ENCODE measurements at places on chromosomes 5 and 9.
A peak's percentile ranks its signal among the peaks of the same experiment; 100 is the strongest.

DNA sequence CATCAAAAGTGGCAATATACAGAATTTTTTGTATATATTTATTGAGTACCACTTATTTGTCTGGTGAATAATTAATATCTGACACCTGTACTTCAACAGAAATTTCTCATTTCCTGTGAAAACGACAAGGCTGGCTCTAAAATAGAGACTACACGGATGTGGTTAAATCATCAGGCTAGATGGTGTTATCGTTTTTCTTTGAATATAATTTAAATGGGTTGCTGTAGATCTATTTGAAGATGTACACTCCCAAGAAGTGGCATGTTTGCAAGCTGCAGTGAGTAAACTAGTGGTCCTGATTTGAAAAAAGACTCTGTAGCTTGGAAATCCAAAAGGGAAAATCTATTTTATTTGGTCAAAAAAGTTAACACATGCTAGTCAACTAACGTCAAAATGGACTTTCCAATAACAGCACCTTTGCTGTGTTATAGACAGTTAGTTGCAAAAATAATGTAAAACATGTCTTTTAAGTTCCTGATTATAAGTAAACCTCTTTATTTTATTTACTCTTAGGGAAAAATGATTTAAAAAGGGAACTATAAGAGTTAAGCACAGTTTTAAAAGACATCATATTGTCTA is 13.8 kb downstream of the ST8SIA4 start:
- no peak for DNase-seq

- DNase-seq = no peak
Observed at GRCh38 chr5:147515269-147515668, 5.4 kb upstream of the DPYSL3 start.

DNA sequence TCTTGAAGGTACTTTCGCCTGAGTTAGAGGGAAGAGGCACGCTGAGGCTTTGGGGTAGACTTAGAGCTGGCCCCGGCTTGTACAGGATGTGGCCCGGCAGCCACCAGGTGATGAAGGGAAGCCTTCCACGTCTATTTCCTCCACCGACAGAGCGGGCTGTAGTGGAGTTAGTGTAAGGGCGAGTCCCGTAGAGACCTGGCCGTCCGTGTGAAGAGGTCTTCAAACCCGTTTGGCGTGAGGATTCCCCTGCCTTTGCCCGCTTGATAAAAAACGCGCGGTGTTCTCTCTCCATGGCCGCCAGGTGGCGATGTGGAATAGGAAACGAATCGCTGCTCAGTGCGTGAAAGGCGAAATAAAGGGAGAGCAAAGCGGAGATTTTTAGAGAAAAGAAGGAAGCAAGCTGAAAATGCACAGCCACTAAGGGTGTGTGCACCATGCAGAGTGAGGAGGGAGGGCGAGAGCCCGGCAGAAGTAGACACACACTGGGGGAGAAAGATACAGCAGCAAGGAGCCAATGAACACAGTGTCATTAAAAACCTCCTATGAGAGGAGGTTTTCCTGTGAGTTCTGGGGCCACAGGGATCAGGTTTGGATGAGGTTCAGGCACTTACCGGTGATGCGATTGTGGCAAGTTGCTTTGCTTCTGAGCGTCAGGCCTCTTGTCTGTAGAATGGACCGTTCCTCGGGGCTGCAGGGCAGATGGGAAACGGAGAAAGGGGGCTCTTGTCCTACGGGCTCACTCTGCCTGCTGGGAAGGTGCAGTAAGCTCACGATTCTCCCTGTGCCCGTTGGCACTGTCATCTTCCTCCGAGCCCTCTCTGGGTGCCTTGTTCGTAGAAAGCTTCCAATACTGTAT is 34.2 kb downstream of the STC2 start:
- peak; percentile 37 for DNase-seq

- DNase-seq = peak; percentile 10
Observed at GRCh38 chr9:95570646-95571045, 53.9 kb upstream of the PTCH1 start.

DNA sequence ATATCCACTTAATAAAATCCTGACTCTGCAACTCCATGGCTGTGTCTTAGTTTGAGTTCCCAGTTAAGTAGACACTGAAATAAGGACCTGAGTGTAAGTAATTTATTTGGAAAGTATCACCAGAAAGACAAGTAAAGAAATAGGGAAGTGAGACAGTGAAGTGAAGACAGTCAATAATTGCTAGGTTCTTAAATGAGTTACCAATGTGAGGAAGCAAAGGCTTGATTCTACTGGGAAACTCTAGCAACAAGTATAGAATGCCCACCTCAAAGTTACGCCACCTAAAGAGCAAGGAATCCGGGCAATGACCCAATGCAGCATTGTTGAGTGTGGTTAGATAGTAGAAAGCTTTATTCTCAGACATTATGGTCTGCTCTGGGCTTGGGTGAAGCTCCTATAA is 383.9 kb downstream of the TLR4 start:
- DNase-seq = no peak

- no peak for DNase-seq
Observed at GRCh38 chr9:112559629-112560413, 73.2 kb downstream of the KIAA1958 start.

GRCh38 chr5:177089825-177090641 is 3.3 kb downstream of the FGFR4 start:
- no peak for DNase-seq

GRCh38 chr9:120787933-120788332 is 5.3 kb downstream of the FBXW2 start:
- DNase-seq = no peak
